ENCODE measurements at places on chromosomes 1 and 21. TPM values are rescaled to one million over a fixed set of nuclear protein-coding genes. Genes with fewer than 3 reads are reported as not detected.

- DNase-seq: no peak
- H3K27me3 ChIP-seq: no peaks in the 10 kb centered on the region
- H3K36me3 ChIP-seq: no peaks in the 10 kb centered on the region
- no peak overlapping the region for H3K27ac ChIP-seq
Measured at GRCh38 chr1:184806296-184806721, 51.7 kb upstream of the EDEM3 start.

- H3K4me1 ChIP-seq: peaks cover 23% of the 10 kb centered on the region
- H3K36me3 ChIP-seq: no peaks in the 10 kb centered on the region
- H3K4me3 ChIP-seq: no peak overlapping the region
- H3K27me3 ChIP-seq: peaks cover 23% of the 10 kb centered on the region
Measured at GRCh38 chr1:6239213-6239752, 3.5 kb upstream of the ICMT start.

The CYP4Z1 gene
- total RNA-seq: 1.2 TPM

The E2F2 gene
- total RNA-seq: 2.9 TPM
